ENCODE measurements at places on chromosomes 16 and 17.

GRCh38 chr17:2081564-2081963 lies 26.7 kb downstream of the HIC1 start:
- DNase-seq: no peak

DNA sequence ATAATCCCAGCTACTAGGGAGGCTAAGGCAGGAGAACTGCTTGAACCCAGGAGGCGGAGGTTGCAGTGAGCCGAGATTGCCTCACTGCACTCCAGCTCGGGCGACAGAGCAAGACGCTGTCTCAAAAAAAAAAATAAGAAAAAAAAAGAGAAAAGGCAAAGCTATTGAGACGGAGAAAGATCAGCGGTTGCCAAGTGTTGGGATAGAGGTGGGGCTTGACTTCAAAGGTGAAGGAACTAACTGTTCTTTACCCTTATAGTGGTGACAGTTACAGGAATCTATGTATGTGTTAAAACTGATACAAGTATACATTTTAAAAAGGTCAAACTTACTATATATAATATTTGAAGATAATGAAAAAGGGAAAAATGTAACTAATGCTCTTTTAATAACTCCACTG lies 22.5 kb downstream of the AKAP10 start:
- DNase-seq: no peak

- DNase-seq: no peak
Measured at GRCh38 chr16:77383606-77384187, 51.1 kb downstream of the ADAMTS18 start.

DNA sequence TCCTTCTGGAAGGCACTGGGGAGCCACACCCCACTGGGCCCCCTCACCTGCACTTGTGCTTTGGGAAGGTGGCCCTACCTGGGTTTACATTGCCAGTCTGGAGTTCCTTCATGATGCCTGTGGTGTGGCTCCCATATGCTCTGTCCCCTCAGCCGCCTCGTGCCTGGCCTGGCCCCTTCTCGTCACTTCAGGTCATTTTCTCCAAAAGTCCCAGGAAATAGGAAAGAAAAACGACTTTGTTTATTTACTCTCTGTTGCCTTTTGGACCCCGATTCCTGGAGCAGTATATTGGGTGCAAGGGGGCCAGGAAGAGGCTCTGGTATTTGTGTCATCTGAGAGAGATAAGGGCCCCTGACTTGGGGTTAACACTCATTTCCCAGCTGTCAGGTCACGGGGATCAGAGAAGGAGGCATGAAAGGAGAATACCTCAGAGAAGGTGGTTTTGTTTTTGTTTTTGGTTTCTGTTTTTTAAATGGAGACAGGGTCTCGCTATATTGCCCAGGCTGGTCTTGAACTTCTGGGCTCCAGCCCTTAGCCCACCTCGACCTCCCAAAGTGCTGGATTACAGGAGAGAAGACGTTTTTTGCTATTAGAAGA lies 4.7 kb downstream of the SOCS3 start:
- no peak for DNase-seq

- peak; percentile 47 for DNase-seq
Measured at GRCh38 chr17:28500712-28501379, 5.3 kb upstream of the FOXN1 start.

GRCh38 chr17:71527311-71527710 lies 593.5 kb upstream of the SOX9 start:
- no peak for DNase-seq

- no peak for DNase-seq
Measured at GRCh38 chr17:37240381-37240780, 135.4 kb upstream of the C17orf78 start.

- DNase-seq: no peak
Measured at GRCh38 chr17:82229698-82230608, 1.1 kb downstream of the SLC16A3 start.

Measured in kidney (tissue), 22 donors.